Activated CD8-positive, alpha-beta memory T cell treated with anti-CD3 and anti-CD28 coated beads, Interleukin-2, amount 50 U/mL, for 48 hours (primary cell): ENCODE measurements at places on chromosomes 13 and 19.
A peak's percentile ranks its signal among the peaks of the same experiment; 100 is the strongest.

DNA sequence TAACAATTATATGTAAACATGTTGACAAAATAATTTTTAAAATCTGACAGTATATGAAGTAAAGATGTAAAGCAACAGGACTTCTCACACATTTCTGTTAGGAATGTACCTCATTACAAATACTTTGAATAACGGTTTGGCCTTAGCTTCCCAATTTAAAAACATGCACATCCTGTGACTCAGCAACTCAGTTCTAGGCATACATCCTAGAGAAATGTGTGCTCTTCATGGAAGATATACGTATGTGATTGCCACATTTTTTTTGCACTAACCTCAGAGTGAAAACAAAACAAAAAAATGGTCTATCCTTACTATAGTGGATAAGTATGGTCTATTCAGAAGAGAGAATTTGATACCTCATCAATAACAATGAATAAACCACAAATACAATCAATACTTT lies 314.6 kb downstream of the LIG4 start:
- no peak for DNase-seq

DNA sequence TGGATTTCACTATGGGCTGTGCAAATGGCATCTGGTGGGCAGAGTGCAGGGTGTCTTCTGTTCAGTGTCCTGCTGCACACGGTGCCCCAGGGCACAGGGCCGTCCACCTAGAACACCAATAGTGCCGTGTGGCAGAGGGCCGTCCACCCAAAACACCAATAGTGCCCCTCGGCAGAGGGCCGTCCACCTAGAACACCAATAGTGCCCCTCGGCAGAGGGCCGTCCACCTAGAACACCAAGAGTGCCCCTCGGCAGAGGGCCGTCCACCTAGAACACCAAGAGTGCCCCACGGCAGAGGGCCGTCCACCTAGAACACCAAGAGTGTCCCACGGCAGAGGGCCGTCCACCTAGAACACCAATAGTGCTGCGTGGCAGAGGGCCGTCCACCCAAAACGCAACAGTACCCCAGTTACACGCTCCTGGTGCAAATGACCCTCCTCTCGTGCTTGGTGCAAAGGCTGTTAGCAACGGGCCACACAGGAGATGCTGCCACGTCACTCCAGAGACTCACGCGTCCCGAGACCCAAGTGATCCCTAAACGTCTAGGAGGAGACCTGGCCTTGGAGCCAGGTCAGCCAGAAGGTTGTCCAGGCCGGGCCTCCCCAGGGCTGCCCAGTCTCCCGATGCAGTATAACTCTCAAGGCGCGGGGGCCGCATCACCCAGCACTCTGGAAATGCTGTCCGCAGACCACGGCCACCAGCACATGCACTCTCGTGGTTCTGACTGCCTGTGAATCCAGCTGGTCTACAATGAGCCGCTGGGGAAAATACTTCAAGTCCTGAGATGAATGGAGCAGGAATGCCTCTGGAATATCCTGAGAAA lies 51.5 kb downstream of the RASA3 start:
- DNase-seq, result peak; percentile 40

GRCh38 chr19:5122671-5123409 lies 153.9 kb downstream of the KDM4B start:
- no peak for DNase-seq

GRCh38 chr13:103386341-103386740 lies 320.1 kb upstream of the SLC10A2 start:
- no peak for DNase-seq

- no peak for DNase-seq
Observed at GRCh38 chr13:29454931-29455481, 140.5 kb downstream of the SLC7A1 start.

GRCh38 chr13:43493496-43494000 lies 293.2 kb downstream of the ENOX1 start:
- DNase-seq, result no peak

- no peak for DNase-seq
Observed at GRCh38 chr13:84191139-84191538, 308.9 kb upstream of the SLITRK1 start.

GRCh38 chr19:1510807-1511206 lies 2.0 kb downstream of the ADAMTSL5 start:
- no peak for DNase-seq

- DNase-seq, result no peak
Observed at GRCh38 chr19:17352608-17353280, 15.4 kb downstream of the GTPBP3 start.

DNA sequence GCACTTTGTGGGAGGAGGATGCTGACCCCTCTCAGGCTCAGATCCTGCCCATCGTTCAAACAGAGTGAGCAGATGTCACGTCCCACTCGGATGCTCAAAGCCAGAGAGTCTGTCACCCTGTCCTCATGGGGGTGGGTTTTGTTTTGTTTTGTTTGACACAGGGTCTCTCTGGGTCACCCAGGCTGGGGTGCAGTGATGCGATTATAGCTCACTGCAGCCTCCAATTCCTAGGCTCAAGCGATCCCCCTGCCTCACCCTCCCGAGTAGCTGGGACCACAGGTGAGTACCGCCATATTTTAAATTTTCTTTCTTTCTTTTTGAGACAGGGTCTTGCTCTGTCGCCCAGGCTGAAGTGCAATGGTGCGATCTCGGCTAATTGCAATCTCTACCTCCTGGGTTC lies 4.0 kb downstream of the ADGRE2 start:
- DNase-seq, result peak; percentile 30

DNA sequence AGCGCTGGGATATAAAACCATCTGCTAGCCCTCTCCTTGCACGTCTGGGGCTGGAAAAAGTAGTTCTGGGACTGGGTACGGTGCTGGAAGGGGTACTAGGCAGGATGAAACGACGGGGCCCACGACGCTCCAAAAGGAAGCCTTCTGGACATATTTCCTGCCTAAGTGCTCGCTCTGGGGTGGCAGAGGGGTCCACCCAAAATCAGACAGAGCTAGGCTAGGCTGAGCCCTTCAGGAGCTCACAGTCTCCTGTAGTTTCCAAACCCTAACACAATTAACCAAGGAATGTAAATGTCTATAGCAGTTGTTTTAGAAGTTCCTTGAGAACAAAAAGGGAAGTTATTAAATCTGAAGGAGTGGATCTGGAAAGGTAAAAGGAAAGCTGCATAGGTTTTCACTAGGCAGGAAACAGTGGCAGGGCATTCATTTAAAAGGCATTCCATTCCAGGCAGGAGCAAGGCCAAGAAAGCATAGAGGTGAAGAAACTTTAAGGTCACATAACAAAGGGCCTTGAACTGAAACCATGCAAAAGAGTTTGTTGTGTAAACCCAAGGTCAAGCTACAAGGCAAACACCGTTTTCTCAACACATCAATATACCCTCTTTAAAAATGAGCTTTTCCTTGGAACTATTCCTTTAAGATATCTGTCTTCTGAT lies 634 bp upstream of the DIAPH3 start:
- no peak for DNase-seq

DNA sequence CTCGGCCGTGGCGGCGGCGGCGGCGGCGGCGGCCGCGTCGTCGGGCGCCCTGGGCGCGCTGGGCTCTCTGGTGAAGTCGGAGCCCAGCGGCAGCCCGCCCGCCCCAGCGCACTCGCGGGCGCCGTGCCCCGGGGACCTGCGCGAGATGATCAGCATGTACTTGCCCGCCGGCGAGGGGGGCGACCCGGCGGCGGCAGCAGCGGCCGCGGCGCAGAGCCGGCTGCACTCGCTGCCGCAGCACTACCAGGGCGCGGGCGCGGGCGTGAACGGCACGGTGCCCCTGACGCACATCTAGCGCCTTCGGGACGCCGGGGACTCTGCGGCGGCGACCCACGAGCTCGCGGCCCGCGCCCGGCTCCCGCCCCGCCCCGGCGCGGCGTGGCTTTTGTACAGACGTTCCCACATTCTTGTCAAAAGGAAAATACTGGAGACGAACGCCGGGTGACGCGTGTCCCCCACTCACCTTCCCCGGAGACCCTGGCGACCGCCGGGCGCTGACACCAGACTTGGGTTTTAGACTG lies 1.7 kb downstream of the SOX1 start:
- DNase-seq, result peak; percentile 50

GRCh38 chr19:29489172-29489951 lies 36.4 kb upstream of the VSTM2B start:
- DNase-seq, result no peak

DNA sequence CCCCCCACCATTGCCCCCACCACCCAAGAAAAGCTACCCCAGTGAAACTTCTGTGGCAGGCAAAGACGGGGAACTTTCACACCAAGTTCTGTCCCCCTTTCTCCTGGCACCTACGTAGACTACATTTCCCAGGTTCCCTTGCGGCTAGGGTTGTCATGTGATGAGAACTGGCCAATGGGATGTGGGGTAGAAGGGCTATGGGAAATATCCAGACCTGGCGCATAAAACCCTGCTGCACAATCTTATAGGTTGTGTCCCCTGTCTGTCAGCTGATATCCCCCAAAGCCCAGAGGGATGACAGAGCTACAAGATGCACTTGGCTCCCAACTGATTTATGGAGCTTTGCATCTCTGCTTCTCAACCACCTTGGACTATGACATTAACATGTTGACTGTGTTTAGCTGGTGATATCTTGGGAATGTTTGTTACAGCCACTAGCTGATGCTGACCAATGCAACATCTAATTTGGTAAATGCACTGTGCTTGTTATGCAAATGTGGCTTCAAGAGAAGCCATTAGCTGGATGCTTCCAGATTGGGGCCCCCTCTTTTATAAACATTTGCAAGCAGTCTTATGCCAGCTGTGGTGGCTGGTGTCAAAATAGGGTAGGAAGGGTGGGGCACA lies 6.1 kb downstream of the SH2D3A start:
- no peak for DNase-seq

- DNase-seq, result no peak
Observed at GRCh38 chr13:40096357-40096901, 441.0 kb downstream of the COG6 start.

DNA sequence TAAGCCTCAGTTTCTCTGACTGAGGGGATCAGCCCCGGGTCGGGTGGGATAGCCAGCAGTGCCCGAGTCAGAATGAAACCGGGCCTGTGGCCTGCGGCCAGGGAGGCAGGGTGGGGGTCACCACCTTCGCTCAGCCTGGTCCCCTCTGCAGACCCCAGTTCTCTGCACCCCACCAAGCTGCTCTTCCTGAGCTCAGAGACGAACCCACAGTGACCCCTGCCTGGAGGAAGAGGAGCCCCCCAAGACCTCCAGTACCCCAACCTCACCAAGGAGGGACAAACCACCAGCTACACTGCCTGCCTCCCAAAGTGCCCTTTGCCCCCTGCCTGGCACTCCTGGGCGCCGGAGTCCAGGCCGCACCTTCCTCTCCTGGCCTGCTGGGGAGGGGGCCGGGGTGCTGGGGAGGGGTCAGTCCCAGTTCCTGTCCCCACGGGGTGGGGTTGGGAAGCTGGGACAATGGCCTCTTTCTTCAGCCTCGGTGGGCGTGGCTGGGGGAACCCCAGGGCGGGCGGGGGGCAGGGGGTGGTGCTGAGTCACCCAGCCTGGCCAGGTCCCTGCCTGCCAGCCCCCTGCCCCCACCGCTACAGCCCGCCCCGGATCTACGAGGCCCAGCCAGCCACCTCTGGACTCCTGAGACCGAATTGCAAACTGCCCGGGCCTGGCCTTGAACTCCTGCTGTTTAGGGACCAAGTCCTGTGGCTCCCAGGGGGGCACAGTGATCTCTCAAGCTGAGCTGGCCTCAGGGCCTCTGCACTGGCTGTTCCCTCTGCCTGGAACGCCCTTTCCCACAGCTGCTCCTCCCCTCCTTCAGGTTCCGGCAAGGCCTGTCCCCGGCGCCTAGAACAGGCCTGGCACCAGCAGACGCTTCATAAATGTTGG lies 14.3 kb downstream of the ZBTB7A start:
- no peak for DNase-seq

DNA sequence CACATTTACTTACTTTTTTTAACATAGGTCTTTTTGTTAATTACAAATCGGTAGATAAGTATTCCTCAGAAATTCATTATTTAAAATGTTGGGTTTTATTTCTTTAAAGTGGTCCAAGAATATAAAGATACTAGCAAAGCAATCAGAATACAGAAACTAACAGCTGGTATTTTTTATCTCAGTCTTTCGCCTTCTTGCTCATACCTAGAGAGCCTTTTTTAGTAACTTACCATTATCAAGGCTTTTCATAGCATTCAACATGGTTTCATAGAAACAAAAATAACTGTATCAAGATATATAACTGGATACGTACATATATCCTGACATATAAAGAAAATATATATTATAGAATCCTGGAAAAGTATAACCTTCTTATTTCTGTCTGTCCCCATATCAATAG lies 227.8 kb upstream of the MIR17HG start:
- DNase-seq, result no peak

DNA sequence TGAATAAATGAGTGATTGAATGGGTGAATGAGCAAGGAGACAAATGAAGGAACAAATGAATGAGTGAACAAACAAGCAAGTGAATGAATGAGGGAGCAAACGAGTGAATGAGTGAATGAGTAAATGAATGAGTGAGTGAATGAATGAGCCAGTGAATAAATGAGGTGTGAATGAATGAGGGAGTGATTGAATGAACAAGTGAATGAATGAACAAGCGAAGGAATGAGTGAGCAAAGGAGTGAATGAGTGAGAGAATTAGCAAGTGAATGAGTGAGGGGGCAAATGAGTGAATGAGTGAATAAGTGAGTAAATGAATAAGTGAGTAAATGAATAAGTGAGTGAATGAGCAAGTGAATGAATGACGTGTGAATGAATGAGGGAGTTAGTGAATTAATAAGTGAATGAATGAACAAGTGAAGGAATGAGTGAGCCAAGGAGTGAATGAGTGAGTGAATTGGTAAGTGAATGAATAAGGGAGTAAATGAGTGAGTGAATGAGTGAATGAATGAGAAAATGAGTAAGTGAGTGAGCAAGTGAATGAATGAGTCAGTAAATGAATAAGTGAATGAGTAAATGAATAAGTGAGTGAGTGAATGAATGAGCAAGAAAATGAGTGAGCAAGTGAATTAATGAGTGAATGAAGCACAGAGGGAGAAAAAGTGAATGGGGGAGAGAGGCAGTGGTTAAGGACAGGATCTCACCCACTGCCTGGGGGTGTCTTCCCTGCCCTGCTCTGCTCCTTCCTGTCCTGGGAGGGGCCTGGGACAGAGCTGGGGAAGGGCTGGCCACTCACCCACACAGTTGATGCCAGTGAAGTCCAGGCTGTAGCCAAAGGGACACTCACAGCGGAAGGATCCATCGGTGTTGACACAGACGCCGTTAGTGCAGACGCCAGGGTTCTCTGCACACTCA lies 36.4 kb downstream of the CCL25 start:
- no peak for DNase-seq
